ENCODE measurements at places on chromosomes 4 and X.

DNA sequence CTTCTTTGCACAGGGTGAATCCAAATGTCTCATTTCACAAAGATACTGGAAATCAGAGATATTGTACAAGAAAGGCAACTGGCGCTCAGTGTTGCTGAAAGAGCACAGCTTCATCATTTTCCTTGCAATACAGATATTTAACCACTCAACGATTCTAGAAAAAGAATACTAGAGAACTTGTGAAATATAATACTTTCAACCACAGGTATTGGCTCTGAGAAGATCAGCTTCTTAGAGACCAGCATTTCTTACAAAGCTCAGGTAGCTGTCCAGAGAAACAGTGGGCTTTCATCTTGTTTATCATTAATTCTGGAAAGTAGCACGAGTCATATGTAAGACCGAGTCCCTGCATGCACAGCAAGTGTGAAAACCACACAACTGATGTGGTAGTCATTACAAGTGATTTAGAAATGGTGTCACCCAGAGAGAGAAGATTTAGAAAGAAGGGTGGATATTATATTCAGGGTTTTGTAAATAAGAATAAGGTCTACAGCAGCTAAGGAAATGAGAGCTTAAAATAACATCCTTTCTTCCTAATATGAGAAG lies 7.8 kb upstream of the PPARGC1A start:
- DNase-seq: no peak

DNA sequence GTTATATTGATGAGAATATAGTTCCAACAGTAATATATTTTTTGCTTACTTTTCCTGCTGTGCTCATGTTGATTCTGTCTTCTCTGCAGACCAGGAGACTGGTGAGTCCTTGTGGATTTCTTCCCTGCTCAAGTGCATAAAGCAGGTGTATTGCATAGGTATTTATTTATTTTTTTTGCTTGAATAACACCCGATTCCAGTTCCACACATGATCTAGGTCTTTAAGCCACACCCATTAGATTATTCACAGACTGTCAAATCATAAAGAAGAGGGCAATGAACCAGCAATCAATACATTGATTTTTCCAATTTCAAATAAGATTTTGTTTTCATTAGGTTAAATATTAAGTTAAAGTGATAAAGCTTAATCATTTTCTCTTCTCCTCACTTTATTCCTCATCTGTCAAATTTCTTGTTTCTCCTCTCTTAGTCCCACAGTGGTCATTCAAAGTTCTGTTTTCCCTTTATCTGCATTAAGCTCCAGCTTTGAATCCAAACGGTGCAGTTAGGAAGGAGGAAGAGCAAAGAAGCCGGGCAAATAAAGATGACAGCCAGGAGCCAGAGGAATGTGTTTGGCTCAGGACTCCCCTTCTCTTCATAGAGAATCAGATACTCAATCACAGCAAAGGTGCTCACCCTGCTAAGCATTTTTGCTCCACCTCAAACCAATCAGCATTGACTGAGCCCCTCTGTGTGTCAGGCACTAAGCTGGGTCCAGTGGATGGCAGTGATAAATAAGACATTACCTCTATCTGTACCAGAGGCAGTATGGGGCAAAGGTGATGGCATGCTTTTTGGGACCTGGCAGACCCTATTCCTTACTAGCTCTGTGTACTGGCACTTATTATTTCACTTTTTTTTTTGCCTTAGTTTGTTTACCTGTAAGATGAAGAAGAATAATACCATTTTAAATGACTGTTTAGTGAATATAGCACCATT lies at the start of gene ADH1A:
TSS of gene ADH1A (minus strand) at position 138 of the 939 bp plus-strand sequence. CDS start at position 67, 71 bp downstream.
- no peak for DNase-seq

DNA sequence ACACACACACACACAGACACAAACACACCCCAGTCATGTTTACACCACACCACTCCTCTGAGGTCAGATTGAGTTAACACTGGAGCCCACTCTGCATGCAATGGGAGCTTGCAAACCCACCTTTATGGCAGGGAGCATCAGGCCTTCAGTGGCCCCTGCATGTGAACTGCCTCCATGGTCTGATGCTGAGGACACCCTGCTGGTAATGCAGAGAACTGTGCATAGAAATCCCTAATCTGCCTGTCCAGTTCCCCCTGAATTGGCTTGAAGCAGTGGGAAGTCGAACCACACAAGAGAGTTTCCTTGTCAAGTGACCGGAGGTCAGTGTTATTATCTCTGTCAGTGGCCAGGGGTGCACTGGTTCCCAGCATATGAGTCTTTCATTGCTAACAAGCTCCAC lies 59.8 kb downstream of the ANOS1 start:
- no peak for DNase-seq

DNA sequence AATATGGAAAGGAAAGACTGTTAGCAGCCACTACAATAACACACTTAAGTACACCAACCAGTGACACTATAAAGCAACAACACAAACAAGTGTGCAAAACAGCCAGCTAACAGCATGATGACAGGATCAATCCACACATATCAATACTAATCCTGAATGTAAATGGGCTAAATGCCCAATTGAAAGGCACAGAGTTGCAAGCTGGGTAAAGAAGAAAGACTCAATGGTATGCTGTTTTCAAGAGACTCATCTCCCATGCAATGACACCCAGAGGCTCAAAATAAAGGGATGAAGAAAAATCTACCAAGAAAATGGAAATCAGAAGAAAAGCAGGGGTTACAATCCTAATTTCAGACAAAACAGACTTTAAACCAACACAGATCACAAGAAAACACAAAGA lies 94.2 kb upstream of the ENPEP start:
- no peak for DNase-seq

- DNase-seq: no peak
These were observed 3.5 kb downstream of the SOX3 start for GRCh38 chrX:140501321-140501720.

DNA sequence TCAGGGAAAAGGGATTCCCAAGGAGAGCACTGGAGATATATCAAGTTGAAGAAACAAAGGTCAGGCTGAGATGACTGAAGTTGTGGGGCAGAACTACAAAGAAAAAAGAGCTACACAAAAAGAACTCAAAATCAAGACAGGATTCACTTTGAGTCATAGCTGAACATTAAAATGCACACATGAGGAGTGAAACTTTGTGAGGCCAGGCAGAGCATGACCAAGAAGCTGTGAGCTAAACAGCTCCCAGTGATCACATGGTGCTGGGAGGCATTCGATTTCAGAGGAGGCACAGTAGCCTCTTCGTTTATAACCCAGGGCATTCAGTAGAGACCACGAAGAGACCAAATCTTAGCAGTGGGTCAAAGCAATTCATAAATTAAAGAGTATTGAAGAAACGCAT lies 145.3 kb downstream of the ATRX start:
- no peak for DNase-seq

- DNase-seq: no peak
These were observed 14.2 kb downstream of the ATOH1 start for GRCh38 chr4:93842601-93843252.

- DNase-seq: no peak
These were observed 19.2 kb downstream of the OTC start for GRCh38 chrX:38371641-38372040.

DNA sequence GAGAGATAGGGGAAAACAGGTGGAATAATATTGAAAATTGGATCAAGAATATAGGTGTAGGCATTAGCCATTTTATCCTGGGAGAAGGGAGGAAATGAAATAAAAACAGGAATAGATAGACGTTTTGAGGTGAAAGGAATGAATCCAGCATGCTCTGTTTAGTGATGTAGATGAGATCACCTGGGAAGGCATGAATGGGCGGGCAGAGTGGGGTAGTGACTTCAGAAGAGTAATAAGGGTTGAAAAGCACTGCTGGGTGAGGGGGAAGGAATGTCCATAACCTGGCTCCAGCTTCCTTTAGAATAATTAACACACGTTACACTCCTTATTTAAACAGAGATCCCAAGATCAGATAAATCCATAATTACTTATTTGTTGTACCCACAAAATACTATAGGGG lies 191.1 kb upstream of the ANXA3 start:
- DNase-seq: no peak

DNA sequence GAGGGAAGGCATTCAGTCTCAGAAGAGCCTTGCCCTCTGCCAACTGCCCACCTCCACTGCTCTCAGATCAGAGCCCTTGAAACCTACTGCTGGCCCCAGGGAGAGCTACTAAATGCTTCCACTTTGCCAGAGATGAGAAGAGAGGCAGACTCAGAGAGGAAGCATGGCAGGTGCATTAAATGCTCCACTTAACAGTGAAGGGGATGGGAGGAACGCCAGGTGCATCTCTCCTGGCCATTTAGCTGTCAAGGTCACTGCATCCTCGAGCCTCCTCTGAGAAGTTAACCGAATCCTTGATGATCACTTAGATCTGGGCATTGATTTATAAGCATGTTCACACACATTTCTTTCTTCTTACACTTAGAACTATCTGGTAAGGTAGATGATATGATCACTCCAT lies 15.0 kb downstream of the TRPC5 start:
- no peak for DNase-seq

DNA sequence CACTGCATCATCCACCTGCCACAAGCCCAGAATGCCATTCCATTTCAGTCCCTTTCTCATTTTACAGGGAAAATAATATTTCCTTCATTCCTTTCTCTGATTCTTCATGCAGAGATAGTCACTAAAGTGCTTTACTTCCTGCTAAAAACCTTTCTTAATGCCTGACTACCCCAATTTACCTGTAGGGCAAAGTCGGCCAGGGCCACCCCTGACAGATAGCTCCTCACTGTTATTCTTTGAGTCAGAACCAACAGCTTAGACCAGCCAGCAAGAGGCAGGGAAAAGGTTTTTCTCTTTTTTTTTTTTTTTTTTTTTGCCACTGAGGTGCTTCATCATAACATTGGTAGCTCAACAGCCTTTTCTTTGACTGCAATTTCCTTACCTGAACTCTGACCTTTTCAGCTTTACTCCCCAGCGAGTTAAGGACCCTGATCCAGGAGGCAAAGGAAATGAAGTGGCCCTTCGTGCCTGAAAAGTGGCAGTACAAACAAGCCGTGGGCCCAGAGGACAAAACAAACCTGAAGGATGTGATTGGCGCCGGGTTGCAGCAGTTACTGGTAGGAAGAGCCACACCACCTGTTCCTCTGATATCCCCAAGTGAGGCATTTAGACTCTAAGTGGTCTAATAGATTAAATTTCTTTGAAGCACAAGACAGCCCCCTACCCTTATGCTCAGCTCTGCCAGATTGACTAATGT lies 85.0 kb downstream of the ALPK1 start:
- DNase-seq: no peak

- DNase-seq: no peak
These were observed 170.6 kb upstream of the S100G start for GRCh38 chrX:16479206-16479869.

DNA sequence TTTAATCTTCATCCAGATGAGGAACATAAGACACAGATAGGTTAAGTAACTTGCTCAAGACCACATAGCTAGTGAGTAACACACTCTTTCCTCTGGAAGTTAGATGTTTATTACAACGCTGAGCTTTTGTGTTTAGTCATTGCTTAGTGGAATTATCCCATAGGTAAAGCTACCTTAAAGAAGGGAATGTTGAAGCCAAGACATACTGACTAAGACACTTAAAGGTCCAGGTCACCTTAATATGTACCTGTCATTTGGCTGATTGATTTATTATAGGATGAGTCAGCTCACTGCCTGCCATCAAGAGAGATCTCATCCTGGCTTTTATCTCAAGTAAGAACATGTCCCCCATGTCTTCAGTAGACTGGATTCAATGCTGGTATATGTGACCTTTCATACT lies 53.4 kb downstream of the KDR start:
- no peak for DNase-seq

GRCh38 chr4:38785901-38786402 lies 3.2 kb upstream of the TLR10 start:
- DNase-seq: no peak

DNA sequence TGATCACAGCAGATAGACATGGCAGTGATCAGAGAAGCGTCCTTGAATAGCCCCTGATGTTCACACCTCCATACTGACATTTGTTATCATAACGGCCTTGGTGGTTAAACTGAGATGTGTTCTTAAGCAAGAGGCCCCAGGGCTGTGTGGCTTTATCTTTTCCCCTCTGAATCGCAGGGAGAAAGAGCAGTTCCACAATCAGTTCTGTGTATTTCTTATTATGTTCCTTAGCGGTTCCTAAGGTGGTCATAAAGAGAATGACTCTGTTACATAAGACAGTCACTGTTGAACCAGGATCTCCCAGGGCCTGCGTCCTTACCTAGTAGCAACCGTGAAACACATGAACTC lies 52.8 kb upstream of the CBR4 start:
- DNase-seq: no peak

GRCh38 chr4:89245459-89245858 lies 62.1 kb downstream of the GPRIN3 start:
- peak; percentile 39 for DNase-seq

- DNase-seq: no peak
These were observed 5.2 kb downstream of the HSD17B13 start for GRCh38 chr4:87317527-87317926.

- no peak for DNase-seq
These were observed 46.1 kb upstream of the GPR78 start for GRCh38 chr4:8534129-8534528.

DNA sequence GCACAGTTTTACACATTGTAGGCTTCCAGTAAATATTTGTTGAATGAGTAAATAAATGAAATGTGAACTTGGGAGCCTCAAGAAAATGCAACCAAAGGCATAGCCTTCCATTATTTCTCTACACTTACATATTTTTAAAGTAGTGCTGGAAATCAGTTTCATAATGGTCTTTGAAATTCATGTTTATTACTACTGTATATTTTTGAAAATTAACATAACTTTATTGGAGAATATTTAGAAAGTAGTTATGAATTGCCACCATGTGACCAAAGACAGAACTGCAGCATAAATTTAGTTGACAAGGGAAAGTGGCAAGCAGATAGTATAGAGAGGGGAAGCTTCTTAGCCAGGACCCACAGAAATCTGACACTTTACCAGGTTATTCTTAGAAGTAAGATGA lies 6.4 kb downstream of the TCEAL8 start:
- no peak for DNase-seq

DNA sequence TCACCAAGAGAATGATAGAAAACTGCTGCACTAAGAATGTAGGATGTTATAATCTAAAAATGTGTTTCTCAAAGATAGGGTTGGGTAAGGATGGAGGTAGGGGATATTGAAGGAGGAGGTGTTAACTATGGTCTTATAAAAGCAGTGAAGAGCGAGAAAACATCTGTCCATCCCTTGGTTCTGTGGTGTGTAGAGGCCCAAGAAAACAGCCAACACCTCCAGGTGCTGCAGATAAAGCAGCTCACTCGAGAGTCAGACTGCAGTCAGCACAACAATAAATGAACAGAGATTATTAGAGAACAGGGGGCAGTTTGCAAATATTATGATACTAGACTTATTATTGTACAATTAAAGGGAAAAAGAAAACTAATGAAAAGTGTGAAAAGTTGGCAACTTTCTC lies 141.5 kb downstream of the CAMK2D start:
- no peak for DNase-seq

GRCh38 chr4:67250131-67250896 lies 295.0 kb downstream of the CENPC start:
- no peak for DNase-seq

DNA sequence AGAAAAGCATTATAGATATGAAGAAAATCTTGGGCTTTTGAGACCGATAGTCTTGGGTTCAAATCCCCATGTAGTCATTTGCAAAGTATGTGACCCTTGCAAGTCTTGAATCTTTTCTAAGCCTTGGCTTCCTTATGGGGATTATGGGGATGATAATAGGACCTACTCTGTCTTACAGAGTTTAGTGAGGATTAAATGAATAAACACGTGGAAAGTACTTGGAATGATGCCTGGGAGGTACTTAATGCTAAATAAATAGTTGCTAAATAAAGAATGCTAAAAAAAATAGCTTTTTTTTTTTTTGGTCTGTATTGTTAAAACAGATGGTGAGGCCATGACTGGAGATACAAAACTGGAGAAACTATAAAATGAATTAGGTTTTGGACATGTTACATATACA lies 292.7 kb downstream of the GPAT3 start:
- DNase-seq: no peak

All from NCI-H446 treated with DMSO at 0.1 percent for 48 hours (cell line).